ENCODE measurements at places on chromosomes 13 and 19.

GRCh38 chr19:5522106-5522505, 45.6 kb downstream of the TINCR start:
- DNase-seq = no peak

DNA sequence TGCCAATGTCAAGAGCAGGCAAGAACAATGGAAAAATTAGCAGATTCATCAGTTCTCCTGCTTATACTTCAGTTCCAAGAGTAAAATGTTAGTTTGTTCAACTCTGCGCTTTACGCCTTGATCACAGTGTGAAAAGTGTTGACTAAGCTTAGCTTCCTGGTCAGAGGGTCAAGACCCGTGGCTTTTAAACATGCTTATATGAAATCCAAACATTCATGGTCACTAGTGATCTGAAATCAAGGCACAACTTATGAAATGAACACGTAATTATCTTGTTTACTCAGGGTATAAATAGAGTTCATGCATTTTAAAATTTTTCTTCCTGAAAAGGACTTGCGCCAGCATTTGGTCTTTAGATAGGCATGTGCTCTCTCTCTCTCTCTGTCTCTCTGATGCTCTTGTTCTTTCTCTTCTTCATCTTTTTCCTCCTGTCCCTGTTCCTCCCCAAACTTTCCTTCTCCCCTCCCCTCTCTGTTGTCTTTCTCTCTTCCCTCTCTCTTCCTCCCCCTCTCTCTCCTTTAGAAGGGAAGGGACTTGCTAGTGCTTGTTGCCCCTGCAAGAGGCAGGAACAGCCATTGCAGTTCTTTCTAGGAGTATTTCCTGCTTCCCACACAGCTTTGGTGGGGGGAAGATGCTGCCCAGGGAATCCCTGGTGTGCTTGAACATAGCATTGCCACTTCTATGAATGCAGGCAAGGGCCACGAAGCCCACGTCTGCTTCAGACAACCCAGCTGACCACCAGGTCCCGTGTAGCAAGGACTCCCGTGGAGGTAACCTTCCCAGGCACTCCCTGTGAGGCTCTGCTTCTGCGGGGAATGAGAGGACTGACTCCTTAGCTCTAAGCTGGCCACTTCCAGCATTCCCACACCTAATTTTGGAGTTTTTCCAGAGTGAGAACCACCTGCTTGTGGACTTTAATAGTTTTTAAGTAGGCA, 7.1 kb upstream of the ZNF536 start:
- DNase-seq = no peak

- DNase-seq = no peak
Observed at GRCh38 chr13:37148501-37148900, 43.0 kb upstream of the CSNK1A1L start.

DNA sequence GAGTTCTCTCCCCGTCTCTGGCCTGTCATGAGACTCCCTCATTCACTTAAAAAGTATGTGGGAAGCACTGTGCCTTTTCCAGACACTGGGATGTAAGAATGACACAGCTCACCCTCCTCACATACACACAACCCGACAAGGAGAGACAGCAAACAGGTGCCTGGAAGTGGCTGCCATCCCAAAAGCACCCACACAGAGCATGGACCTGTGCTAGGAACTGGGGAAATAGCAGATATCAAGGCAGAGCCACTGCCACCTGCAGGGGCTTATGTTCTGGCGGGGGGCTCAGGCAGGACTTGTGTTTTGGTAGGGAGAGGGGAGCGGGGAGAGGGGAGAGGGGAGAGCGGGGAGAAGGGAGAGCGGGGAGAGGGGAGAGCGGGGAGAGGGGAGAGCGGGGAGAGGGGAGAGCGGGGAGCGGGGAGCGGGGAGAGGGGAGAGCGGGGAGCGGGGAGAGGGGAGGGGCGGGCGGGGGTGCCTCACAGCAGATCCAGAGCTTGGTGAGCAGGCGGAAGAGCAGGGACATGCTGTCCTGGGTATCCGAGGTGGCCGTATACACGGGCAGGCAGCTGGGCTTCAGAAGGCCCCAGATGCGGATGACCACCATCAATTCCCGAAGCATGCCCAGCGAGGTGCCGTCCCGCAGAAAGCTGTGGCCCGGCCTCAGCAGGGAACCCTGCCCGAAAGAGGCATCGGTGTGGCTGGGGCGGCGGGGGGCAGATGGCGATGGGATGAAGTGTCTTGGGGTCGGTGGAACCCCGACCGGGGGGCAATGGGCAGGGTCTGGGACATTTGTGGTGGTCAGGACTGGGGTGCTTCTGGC, 12.2 kb downstream of the CFD start:
- DNase-seq = no peak

Data from activated CD4-positive, CD25-positive, alpha-beta regulatory T cell treated with anti-CD3 and anti-CD28 coated beads, Interleukin-2, amount 50 U/mL, for 72 hours (primary cell).